ENCODE measurements at places on chromosomes 1 and 21.
A peak's percentile ranks its signal among the peaks of the same experiment; 100 is the strongest.

- no peak for DNase-seq
Measured at GRCh38 chr1:12851779-12852178, 3.3 kb upstream of the HNRNPCL1 start.

- no peak for DNase-seq
Measured at GRCh38 chr1:1281533-1282321, 1.5 kb downstream of the SCNN1D start.

GRCh38 chr1:234837713-234838112, 227.7 kb upstream of the IRF2BP2 start:
- no peak for DNase-seq

DNA sequence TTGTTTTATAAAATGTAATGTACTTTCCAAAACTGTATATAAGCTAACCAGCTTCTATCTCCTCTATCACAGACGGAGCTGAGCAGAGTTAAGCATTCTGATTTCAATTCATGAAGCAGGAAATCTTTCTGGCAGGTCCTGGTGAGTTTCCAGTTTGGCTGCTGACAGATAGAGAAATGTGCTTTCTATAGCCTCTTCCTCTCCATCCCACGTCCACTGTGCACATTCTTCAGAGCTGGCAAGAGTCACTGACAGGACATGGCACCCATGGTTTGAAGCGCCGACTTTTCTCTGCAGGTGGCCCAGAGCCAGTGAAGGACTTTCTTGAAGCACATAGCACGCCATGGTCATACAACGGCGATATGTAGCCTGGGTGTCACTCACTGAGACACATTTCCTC, 52.3 kb upstream of the POU2F1 start:
- no peak for DNase-seq

GRCh38 chr1:205922806-205923205, 20.4 kb downstream of the SLC26A9 start:
- no peak for DNase-seq

DNA sequence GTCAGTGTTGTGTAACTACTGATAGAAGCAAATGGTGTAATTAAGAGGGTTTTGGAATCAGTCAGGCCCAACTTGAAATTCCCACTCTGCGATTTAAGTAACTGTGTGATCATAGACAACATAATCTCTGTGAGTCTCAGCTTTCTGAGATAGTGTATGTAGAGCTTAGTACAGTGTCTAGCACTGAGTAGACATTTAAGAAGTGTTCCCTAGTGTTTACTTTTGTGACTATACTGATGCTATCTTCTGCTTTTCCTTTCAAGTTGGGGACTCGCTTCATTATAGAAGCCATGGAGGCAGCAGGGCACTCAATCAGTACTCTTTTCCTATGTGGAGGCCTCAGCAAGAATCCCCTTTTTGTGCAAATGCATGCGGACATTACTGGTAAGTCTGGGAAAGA, 147.7 kb upstream of the HOOK1 start:
- no peak for DNase-seq

DNA sequence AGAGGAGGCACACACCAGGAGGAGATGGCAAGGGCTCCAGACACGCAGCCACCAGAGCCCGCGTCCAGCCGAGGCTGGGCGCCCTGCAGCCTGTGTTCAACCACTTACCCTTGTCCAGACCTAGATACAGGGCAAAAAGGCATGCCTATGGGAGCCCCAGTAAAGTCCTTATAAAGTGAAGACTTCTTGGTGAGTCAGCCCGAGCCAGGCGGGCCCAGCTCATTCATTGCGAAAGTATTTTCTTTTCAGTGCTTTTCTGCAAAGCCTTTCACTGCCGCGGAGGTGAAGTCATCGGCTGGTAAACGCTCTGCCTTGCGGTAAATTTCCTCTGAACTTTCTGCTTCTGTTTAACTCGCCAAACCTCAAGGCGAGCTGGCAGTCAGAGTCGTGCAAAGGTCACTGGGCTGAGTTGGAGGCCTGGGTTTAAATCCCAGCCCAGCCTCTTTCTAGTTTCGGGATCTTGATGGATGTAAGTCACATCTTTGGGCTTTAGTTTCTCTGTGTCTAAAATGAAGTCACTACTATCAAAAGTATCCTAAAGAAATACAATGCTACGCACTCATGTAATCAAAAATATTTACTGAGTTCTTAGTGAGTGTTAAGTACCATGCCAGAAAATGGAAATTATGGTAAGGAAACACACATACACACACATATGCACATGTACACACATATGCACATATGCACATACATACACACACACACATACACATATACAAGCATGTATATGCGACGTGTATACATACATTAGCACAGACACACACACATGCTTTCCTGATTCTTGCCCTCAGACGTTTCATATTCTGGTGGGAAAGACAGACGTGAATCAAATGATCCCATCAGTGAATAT, 54.7 kb upstream of the IFFO2 start:
- no peak for DNase-seq

DNA sequence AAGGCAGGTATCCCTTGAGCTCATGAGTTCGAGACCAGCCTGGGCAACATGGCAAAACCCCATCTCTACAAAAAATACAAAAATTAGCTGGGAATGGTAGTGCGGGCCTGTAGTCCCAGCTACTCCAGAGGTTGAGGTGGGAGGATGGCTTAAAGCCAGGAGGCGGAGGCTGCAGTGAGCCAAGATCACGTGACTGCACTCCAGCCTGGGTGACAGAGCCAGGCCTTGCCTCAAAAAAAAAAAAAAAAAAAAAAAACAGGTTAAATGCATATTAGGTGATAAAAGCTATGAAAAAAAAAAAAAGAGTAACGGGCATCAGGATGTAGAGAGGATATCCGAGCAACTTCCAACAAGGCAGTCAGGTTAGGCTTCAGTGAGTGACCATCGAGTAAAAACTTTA, 2.8 kb upstream of the SRRM1 start:
- no peak for DNase-seq

GRCh38 chr1:78864175-78864574, 142.4 kb downstream of the ADGRL4 start:
- DNase-seq, result no peak

GRCh38 chr21:38350684-38351083, 93.9 kb downstream of the KCNJ15 start:
- no peak for DNase-seq

- peak; percentile 57 for DNase-seq
Measured at GRCh38 chr21:44801468-44802395, at the start of gene UBE2G2. UBE2G2 (minus strand) TSS chr21:44801820; CDS start chr21:44801748, 72 bp downstream.

DNA sequence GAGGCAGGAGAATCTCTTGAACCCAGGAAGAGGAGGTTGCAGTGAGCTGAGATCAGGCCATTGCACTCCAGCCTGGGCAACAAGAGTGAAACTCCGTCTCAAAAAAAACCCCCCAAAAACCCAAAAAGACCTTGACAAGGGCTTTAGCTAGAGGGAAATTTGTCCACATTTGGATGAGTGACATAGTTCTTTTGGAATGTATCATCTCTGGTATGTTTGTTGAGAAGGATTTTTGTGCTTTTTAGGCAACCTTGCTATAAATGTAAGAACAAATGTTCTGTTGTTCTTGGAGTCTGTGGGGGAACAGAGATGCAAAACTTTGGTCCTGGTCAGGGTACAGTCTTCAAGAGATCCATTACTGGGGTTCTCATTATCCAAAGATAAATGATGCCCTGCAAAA, 28.9 kb downstream of the INAVA start:
- DNase-seq, result no peak

GRCh38 chr1:9537863-9538668, 1.2 kb upstream of the SLC25A33 start:
- no peak for DNase-seq

DNA sequence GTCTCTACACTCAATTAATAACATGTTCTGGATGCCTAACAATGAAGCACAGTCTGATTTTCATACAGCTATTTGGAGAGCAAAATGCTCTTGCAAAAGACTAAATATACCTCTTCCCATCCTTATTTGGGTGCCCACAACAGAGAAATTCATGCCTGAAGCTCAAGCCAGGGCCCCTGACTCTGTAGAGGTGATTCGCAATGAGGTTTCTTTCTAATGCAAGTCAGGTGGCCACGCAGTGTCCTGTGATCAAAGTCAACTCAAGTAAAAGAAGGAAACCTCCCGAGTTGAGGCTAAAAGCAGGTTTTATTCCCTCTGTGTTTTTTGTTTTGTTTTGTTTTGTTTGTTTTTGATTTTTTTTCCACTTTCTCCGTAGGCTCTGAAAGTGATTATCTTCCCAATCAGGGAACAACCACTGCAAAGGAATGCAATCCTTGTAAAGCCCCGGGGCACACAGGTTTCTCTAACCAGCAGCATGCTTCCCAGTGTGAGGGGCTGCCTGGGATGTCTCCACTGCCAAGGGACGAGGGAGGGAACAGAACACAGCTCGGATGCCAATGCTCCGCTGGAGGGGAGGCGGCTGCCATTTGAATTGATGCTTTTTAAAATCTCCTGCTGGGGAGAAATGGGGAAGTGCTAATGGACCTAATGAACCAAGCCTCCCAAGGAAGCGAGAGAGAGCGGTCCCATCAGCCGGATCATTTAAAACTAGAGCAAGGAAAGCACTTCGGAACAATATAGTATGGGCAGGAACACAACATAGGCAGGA, 73.8 kb upstream of the SSX2IP start:
- no peak for DNase-seq

DNA sequence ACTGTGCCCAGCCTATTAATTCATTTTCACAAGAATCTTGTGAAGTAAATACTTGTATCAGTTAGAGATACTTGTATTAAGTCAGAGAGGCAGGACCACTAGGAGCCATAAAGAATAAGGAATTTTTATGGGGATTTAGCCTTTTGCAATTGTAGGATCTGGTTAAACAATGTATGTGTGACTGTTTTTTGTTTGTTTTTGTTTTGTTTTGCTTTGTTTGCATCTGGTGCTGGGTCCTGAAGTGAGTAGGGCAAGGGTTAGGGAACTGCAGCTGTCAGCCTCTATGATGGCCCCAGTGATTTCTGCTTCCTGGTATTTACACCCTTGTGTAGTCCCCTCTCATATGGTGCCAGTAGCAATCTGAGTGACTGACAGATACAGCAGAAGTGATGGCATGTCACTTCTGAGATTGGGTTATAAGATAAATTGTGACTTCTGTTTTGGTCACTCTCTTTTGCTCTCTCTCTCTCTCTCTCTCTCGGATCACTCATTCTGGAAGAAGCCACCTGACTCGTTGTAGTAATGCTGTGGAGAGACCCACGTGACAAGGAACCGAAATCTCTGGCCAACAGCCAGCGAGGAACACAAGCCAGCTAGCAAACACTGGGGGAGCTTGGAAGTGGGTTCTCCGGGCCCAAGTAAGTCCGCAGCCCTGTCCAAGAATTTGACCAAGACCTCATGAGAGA, 96.2 kb upstream of the MARK1 start:
- no peak for DNase-seq
